ENCODE measurements at places on chromosomes 5 and 9.

- DNase-seq = no peak
Measured at GRCh38 chr9:14508884-14509283, 184.3 kb downstream of the ZDHHC21 start.

DNA sequence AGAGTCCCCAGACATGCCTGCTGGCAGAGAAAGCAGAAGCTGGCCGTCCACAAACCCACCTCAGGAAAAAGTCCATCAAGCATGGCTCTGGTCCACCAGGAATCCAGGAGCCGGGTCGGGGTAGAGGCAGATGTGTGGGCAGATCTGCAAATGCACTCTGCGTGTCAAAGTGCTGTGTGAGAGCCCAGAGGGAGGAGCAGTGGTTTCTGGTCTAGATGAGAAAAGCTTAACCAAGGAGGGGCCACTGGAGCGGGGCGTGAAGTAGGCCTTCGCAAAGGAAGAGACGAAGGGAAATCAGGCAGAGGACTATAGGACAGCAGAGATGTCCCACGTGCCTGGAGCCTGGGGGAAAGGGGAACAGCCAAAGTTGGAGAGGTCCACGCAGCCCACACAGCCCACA is 40.0 kb downstream of the TTLL11 start:
- no peak for DNase-seq

GRCh38 chr5:91381239-91381773 is 1.8 kb downstream of the ARRDC3 start:
- no peak for DNase-seq

- DNase-seq = no peak
Measured at GRCh38 chr5:53479590-53480415, 626 bp upstream of the FST start.

GRCh38 chr9:68443624-68444023 is 87.2 kb downstream of the PGM5 start:
- no peak for DNase-seq

DNA sequence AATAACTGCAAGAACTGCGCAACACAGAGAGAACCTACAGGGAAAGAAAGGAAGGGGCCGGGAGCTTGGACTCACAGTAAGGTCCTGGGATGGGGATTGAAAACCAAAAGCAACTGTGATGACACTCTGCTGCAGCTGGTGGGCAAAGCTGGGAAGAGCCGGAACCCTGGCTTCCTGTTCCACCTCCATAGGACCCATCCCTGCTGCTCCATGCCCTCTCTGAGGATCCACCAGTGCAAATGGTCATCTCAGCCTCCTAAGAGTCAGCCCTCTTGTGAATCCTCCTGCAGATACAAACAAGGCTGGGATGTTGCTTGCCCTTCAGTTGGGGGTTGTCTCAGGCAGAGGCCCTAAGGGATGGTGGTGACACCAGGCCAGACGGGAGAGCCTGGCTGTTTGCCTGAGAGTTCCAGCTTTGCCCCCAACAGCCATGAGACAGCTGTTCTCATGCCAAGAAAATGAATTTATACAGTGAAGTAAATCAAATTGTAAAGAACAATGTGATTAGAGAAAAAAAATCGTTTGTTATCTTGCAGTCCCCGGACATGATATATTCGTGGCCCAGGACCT is 90.8 kb downstream of the TENT4A start:
- no peak for DNase-seq

DNA sequence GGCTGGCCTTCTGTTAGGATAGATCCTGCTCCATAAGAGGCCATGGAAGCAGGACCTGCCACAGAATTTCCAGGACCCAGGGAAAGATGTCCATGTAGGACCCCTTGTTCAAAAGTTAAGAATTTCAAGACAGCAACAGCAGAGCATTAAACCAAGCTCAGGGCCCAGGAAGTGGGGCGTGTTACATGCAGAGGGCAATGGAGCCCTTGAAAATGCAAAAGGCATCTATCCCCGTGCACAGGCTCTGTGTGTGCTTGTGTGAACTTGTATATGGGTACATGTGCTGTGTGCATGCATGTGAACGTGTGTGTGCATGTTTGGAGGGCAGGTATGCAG is 14.4 kb upstream of the NKD2 start:
- DNase-seq = no peak

DNA sequence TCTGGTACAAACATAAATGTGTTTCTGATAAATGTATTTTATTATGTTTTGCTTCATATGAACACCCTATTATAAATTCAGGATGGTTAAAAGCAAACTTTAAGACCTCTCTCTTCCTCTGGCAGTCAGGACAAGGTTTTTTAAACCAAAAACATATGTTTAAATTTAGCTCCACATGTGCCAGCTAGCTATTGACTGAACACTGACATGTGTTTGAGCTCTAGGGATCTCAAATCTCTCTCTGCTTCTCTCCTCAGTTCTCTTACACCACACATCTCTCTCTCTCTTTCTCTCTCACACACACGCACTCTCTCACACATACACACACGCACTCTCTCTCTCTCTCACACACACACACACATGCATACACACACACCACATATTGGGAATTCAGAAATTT is 150.1 kb upstream of the RFX3 start:
- DNase-seq = no peak

GRCh38 chr9:94086486-94087345 is 2.5 kb downstream of the PTPDC1 start:
- no peak for DNase-seq

GRCh38 chr5:96968614-96969013 is 32.7 kb downstream of the LNPEP start:
- peak; percentile 32 for DNase-seq
